Effector memory CD8-positive, alpha-beta T cell (primary cell): ENCODE measurements at places on chromosomes 3 and 15.

DNA sequence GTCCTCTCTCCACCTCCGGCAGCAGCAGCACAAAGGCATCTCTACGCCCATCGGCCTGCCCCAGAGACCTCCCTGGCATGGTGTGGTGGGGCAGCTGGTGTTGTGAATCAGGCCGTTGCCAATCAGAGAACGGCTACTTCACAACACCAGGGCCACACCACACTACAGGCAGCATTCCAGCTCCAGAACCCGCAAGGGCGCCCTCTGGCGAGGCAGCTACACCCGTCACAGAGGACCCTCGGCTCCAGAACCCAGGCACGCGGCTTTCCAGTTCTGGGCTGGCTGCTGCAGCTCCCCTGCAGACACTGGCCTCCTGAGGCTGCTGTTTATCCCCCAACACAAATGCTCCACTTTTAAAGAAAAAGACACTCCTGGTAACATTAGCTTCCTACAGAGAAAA is 127.5 kb upstream of the TOPAZ1 start:
- DNase-seq = no peak

- DNase-seq = no peak
These were observed at the start of gene TMCO5A for GRCh38 chr15:37934340-37934739. Gene TMCO5A, plus strand, starts transcription at chr15:37934640. Its CDS starts 1,684 bp downstream, at chr15:37936324.

GRCh38 chr15:82739086-82739485 is 29.4 kb upstream of the AP3B2 start:
- no peak for DNase-seq

DNA sequence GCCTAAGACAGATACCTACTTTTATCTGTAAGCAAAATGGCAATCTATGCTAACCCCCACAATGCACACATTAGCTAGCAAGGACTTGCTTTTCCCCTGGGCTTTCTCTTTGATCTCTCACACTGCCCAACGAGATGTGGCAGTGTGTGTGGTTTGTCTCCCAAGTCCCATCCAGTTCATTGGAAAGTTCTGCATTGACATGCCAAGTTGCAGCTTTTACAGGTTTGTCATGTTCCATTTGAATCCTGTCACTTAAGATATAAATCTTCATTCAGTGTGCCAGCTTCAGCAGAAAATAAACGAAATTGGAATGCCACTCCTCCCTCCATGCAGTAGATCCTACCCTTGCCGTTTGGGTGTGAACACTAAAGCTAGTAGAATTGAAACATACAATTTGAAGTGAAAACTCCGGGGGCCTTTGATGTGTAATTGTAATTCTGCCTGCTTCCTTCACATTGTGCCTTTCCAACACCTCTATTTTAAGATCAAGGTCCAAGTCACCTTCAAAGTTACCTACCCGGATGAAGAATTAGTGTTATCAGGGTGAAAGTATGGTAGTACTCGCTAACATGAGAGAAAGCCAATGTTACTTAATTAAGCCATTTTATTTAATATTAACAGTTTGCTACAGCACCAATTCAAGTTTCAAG is 130.9 kb upstream of the BHLHE40 start:
- DNase-seq = no peak

DNA sequence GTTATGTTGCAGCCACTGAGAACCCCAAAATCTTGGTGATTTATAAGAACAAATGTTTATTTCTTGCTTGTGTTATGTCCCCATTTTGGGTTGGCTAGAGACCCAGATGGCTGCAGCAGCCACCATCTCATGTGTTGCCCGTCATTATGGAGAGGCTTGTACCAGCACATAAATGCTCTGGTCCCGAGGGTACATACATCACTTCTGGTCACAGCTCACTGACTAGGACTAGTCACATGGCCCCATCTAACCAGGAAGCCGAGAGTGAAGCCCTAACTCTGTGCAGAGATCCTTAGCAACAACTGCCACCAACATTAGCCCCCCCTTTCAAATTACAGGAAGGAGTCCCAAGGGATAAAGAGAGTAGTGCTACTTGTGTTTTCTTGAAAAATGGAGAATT is 25.5 kb upstream of the HACD2 start:
- no peak for DNase-seq

DNA sequence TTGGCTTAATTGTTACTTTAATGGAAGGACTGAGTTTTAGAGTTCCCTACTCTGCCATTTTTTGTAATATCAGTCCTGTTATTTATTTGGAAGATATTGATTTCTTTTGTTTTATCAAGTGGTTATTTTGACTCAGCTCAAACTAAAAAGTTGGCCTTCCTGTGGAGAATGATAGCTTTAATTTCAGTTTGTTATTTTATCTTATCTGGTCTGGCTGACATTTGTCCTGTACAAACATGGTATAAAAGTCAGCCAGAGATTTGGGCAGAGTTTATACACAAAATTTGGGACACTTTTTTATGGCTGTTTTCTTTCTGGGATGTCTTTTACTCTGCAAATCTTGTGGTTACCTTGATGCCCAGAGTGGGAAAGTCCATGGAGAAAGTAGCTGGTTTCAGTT is 41.4 kb upstream of the DNAJC19 start:
- no peak for DNase-seq

- DNase-seq = no peak
These were observed 223.0 kb upstream of the LRRFIP2 start for GRCh38 chr3:37397396-37397795.

DNA sequence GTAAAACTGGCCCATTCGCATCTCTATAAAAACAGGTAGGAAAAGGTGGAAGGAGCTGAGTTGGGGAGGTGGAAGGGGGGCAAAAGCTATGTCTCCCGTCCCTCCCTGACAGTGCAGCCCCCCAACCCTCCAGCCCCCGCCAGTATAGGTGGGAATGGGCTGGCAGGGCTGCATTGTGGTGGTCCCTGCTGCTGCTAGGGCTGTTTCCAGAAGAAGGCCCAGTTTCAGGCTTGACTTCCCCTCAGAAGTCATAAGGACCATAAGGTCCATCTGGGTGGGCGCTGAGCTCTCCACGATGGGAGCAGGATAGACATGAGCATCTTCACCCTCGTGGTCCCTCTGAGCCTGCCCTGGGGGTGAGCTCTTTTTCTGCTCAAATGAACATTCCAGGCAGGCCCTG is 44.2 kb downstream of the APBA2 start:
- no peak for DNase-seq

GRCh38 chr3:147943265-147943945 is 534.2 kb downstream of the ZIC1 start:
- DNase-seq = no peak

DNA sequence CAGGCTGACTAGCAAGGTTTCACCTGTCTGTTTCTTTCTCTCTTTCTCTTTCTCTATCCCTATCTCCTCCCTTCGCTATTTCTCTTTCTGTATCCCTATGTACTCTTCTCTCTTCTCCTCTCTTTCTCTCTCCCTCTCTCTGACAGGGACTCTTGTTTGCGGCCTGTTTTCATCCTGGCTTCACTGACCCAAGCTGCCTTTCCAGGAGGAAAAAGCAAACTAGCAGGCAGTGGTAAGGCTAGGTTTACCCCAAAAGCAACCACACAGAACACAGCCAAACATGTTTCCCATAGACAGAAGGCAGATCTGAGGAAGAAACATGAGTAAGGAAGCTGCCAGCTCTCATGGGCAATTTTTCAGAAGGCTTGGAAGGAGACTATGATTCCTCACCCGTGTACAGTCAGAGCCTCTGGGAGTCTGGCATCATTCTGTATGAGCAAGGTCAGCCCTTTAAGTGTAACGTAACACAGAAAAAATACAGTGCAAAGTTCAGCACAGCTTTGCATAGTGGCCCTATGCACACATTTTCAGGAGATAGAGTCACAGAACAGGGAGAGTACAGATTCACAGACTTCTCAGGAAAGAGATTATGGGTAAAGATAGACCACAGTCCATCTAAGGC is 61.0 kb downstream of the OCA2 start:
- DNase-seq = no peak

- DNase-seq = no peak
These were observed 4.1 kb downstream of the SPATA12 start for GRCh38 chr3:57064572-57064971.
